Activated T-cell treated with anti-CD3 and anti-CD28 coated beads, Interleukin-2, amount 50 U/mL, for 72 hours (primary cell): ENCODE measurements at places on chromosomes 2 and 18. TPM values are rescaled to one million over a fixed set of nuclear protein-coding genes. Genes with fewer than 3 reads are reported as not detected.

DNA sequence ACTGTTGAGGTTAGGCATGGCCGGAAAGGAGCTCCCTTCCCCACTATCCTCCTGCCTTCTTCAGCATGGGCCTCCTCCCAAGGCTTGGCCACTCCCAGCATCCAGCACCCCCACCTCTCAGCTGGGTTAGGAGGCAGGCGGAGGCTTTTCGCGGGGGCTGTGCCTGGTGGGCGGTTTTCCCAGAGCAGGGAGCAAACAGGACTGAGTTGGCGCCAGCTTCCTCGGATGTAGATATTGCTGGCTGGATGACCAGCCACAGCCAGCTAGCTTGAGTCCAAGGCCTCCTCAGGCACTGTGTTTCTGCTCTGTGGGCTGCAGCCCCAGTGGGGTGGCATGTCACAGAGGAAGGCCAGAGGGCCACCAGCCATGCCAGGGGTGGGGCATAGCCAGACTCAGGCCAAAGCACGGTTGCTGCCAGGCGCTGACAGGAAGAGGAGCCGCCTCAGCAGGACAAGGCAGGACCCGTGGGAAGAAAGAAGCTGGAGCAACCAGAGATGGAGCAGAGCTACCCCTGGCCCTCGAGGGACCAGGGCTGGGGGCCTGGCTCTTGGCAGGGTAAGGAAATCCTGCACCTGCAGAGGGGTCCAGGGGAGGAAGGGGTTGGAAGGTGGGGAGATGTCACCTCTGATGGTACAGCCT is at the start of gene TCF23:
Gene TCF23 (plus strand): TSS at position 204 of the 639 bp plus-strand sequence. CDS start 130 bp downstream, at position 334.
- no peak within 1 kb of the TSS for H3K4me3 ChIP-seq
- no peaks in the 10 kb centered on the region for H3K36me3 ChIP-seq
- H3K4me1 ChIP-seq: no peaks in the 10 kb centered on the region
- peaks cover 15% of the 10 kb centered on the region for H3K27me3 ChIP-seq
- H3K27ac ChIP-seq: no peak within 1 kb of the TSS

GRCh38 chr18:46445522-46446313 is 211.3 kb downstream of the LOXHD1 start:
- no peak overlapping the region for H3K27ac ChIP-seq
- H3K36me3 ChIP-seq: no peaks in the 10 kb centered on the region
- H3K27me3 ChIP-seq: peaks cover 16% of the 10 kb centered on the region

GRCh38 chr2:126788652-126789051 is 110.0 kb upstream of the TEX51 start:
- H3K27ac ChIP-seq: no peak overlapping the region
- DNase-seq: no peak
- H3K27me3 ChIP-seq: peaks cover 12% of the 10 kb centered on the region

- H3K36me3 ChIP-seq: peaks cover under 1% of the 10 kb centered on the region
- no peak overlapping the region for H3K27ac ChIP-seq
- no peak overlapping the region for H3K4me3 ChIP-seq
- no peaks in the 10 kb centered on the region for H3K4me1 ChIP-seq
- no peak for DNase-seq
- no peaks in the 10 kb centered on the region for H3K27me3 ChIP-seq
Observed at GRCh38 chr18:25650201-25650941, 298.4 kb upstream of the ZNF521 start.

DNA sequence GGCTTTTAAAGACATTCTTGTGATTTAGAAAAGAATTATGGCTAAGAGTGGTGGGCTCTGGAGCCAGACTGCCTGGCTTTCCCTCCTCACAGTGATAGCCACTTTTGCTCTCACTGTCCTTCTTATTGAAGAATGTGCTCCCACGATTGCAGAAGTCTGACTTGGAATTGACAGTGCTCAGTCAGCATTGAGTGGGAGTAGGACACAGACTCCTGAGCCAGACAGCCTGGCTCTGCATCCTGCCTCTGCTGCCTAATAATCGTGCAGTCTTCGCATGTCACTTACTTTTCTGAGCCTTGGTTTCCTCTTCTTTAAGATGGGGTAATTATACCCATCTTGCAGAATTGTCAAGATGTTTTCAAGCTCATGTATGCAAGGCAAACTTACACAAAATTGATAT is 23.3 kb downstream of the SPATS2L start:
- H3K36me3 ChIP-seq: no peaks in the 10 kb centered on the region
- H3K4me3 ChIP-seq: no peak overlapping the region
- H3K27me3 ChIP-seq: no peaks in the 10 kb centered on the region
- no peak for DNase-seq

Gene EPHA4
- total RNA-seq: 3.4 TPM

Gene NYAP2
- 0.05 TPM for total RNA-seq

DNA sequence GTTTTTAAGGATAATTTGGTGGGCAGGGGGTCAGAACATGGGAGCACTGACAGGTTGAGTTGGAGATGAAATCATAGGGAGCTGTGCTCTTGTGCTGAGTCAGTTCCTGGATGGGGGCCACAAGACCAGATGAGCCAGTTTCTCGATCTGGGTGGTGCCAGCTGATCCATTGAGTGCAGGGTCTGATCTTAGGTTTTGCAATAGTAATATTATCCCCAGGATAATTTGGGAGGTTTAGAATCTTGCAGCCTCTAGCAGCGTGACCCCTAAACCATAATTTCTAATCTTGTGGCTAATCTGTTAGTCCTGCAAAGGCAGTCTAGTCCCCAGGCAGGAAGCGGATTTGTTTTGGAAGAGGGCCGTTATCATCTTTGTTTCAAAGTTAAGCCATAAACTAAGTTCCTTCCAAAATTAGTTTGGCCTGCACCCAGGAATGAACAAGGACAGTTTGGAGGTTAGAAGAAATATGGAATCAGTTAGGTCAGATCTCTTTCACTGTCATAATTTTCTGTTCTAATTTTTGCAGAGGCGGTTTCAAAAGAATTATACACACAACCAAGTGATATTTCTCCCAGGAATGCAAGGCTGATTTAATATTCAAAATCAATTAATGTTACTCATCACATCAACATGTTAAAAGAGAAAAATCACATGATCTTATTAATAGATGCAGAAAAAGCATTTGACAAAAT is 23.0 kb downstream of the DBI start:
- no peaks in the 10 kb centered on the region for H3K36me3 ChIP-seq
- H3K27me3 ChIP-seq: peaks cover 7% of the 10 kb centered on the region

DNA sequence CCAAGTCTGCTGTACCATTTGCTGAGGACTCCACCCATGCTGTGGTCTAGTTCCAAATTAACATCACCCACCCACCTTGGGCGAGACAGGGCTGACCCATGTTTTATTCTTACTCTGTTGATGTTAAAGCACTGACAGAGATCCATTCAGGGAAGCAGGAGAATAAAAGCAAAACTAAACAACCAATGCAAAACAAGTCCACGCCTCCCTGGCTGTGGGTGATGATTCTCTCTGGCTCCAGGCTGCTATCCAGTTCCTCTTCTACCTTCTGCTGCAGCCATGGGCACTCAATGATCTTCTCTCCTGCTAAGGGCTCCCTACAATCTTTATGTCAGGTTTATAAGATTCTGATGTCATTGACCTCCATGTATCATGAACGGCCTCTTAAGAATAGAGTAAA is 786.6 kb upstream of the ID2 start:
- H3K4me1 ChIP-seq: peaks cover 21% of the 10 kb centered on the region
- H3K36me3 ChIP-seq: peaks cover 4% of the 10 kb centered on the region
- H3K4me3 ChIP-seq: no peak overlapping the region
- no peak for DNase-seq

GRCh38 chr2:29951576-29951975 is 30.2 kb upstream of the ALK start:
- H3K36me3 ChIP-seq: no peaks in the 10 kb centered on the region
- peaks cover 38% of the 10 kb centered on the region for H3K27me3 ChIP-seq
- no peak overlapping the region for H3K4me3 ChIP-seq
- H3K27ac ChIP-seq: no peak overlapping the region

Gene C2orf78
- not detected for total RNA-seq

DNA sequence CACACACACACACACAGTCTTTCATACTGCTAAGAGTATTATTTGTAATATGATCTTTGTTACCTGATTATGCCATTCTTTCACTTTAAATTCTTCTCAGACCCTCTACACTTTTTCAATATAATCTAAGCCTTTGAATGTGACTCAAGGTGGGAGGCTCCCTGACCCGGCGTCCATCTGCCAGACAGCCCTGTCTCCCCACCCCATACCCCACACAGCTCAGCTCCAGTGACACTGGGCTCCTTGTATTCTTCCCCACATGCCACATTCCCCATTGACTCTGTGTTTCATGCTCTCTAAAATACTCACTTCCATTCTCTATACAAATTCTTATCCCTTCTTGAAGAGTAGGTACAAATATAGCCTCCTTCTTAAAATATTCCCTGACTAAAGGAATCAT is 442.2 kb downstream of the TGIF1 start:
- no peaks in the 10 kb centered on the region for H3K36me3 ChIP-seq
- no peak overlapping the region for H3K4me3 ChIP-seq
- no peaks in the 10 kb centered on the region for H3K4me1 ChIP-seq
- no peak for DNase-seq

- H3K4me1 ChIP-seq: no peaks in the 10 kb centered on the region
- peaks cover 44% of the 10 kb centered on the region for H3K27me3 ChIP-seq
- no peak for DNase-seq
- no peaks in the 10 kb centered on the region for H3K36me3 ChIP-seq
- no peak overlapping the region for H3K27ac ChIP-seq
- no peak overlapping the region for H3K4me3 ChIP-seq
Observed at GRCh38 chr2:120425014-120425413, 79.1 kb downstream of the INHBB start.

DNA sequence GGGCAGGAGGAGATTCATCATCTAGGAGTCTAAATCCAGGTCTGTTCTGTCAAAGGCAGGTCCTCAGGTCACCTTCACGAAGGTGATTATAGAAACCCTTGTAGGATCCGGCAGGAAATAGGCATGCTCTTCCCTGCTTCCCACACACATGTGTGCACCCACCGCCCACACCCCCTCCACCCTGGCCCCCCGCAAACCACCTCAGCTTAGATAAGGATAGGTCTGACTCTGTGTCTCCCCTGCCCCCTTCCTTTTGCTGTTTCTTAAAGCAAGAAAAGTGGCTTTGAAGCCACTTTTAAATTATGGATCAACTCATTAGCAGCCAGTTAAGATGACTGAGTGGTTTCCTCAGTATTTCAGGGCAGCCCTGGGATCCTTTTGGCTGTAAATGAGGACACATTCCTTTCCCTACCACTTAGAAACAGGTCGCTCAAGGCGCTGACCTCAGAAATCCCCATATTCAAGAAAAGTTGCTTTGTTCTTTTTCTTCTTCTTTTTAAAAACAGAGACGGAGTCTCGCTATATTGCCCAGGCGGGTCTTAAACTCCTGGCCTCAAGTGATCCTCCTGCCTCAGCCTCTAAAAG is 14.5 kb upstream of the CIB4 start:
- no peaks in the 10 kb centered on the region for H3K4me1 ChIP-seq
- H3K36me3 ChIP-seq: no peaks in the 10 kb centered on the region
- DNase-seq: no peak
- no peak overlapping the region for H3K27ac ChIP-seq

DNA sequence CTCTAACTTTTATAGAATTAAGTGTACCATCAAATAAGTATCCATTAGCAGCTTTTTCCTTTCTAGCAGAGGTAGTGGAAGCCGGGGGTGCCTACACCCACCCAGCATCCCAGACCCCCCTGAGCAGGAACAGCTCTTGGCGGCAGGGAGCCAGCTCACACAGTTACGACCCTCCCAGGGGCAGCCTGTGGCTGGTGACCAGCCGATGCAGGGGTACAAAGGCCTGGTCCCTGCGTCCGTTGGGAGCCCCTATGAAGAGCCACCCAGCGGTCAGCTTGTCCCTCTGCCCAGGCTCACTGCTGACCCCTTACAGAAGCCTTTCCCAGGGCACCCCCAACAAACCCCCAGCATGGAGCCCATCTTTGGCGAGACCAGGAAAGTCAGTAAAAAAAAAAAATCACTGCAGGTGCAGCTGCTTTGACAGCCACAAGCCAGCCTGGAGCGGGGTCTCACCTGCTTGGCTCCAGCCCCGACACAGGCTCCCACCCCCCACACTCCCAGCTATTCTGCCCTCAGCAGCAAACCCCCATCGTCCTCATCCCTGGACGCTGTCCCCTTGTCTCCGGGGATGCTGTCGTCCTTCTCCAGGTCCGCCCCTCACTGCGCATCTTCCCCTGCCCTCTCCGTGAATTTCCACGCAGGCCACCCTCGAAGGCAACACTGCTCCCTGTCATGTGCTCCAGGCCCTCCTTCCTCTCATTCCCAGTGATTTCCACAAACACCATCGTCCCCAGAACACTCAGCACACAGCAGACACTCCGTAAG is 43.1 kb downstream of the GPC1 start:
- peaks cover 7% of the 10 kb centered on the region for H3K36me3 ChIP-seq
- H3K4me3 ChIP-seq: no peak overlapping the region
- H3K27me3 ChIP-seq: no peaks in the 10 kb centered on the region
- H3K4me1 ChIP-seq: no peaks in the 10 kb centered on the region
- no peak overlapping the region for H3K27ac ChIP-seq

Gene THSD7B
- total RNA-seq: 0.19 TPM

Gene SLC19A3
- not detected for total RNA-seq

Gene ANKRD53
- 0.58 TPM for total RNA-seq

- DNase-seq: no peak
- H3K4me1 ChIP-seq: no peaks in the 10 kb centered on the region
- no peaks in the 10 kb centered on the region for H3K36me3 ChIP-seq
- H3K27me3 ChIP-seq: no peaks in the 10 kb centered on the region
Observed at GRCh38 chr2:231722721-231723307, 14.5 kb downstream of the PTMA start.

Gene ARMC9
- total RNA-seq: 1.4 TPM

DNA sequence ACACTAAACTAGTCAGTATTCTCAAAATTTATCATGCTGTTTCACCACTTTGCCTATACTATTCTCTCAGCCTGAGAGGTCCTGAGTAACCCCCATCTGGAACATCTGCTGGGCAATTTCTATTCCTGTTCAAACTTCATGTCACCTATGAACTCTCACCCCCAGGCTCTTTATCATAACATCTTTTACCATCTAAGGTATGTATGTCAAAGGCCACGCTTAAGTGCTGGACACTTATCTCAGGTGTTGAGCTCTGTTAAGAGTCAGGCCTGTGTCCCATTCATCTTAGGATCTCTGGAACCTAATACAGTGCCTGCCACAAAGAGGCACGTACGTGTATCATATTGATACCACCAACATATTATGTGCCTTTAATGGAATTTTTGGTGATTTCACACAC is 4.9 kb downstream of the AAK1 start:
- H3K27me3 ChIP-seq: no peaks in the 10 kb centered on the region
- H3K4me3 ChIP-seq: peak overlapping the region; percentile 92
- no peak for DNase-seq

Gene PARD3B
- 0.74 TPM for total RNA-seq

DNA sequence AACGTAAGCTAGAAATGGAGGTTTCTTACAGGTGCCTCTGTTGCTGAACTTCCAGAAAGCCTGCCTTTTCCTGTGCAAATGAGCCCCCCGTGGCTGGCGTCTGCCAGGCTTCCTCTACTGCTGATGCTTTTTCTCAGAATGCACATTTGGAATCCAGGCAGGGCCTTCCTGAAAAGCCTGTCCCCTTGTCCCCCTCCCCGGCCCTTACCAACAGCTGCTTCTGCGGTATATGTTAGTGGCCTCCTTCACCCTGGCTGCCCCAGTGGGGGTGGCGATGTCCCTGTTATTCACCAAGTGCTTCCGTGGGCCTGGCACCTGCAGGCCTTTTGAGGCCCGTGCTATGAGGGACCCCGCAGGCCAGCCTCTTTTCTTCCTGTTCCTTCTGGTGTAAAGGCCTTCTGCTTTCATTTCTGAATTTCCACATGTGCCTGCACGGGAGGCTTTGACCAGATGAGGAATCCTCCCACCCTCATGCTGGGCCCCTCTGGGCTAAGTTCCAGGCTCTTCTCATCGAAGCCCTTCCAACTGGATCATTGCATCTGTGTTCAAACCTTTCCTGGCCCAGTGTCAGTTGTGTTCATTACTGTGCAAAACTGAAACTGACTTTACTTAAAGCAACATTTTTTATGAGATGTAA is 10.4 kb downstream of the CNDP2 start:
- no peak for DNase-seq
- peaks cover 6% of the 10 kb centered on the region for H3K36me3 ChIP-seq
- H3K27me3 ChIP-seq: no peaks in the 10 kb centered on the region
- H3K4me1 ChIP-seq: peaks cover 6% of the 10 kb centered on the region
- H3K27ac ChIP-seq: peak overlapping the region; percentile 29

Gene GALNT14
- 0.67 TPM for total RNA-seq
